ENCODE measurements at places on chromosomes 5 and 9. TPM values are rescaled to one million over a fixed set of nuclear protein-coding genes. Genes with fewer than 3 reads are reported as not detected.

DNA sequence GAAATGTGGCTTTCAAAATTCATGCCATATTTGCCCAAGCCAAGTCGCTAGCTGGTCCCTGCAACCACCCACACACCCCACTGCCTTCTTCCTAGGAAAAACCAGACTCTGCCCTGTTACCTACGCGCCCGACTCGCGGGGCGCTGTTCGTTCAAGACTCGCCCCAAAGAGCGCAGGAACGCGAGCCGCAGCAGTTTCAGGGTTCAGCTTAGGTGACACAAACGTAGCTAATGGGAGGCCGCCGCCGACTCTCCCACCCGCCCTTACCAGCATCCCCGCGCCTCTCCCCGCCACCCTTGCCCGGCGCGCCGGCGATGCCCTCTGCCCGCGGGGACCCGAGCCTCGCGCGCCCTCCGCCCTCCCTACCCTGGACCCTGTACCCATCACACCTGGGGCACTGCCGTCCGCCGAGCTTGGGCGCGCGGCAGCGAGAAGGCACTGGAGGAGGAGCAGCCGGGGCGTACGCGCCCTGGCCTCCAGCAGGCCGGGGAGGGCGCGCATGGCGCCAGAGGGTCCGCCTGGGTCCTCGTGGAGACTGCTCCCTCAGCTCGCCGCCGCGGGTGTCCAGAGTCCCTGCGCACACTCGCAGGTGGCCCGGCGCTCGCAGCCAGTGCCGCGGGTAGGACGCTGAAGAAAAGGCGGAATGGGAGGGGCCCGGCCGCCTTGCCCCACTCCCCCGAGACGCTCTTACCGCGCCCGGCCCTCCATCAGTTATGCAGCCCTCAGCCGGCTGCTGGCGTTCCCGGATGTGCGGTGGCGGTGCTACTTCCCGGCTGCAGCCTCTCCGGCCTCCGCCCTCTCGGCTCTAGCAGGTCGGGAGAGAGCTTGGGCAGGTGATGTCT lies at the start of gene EMB:
Gene EMB, minus strand, starts transcription at position 638 of the 842 bp plus-strand sequence. Its CDS starts 137 bp downstream, at position 501.
- DNase-seq, result no peak

The TXNDC8 gene
- total RNA-seq, result not detected

GRCh38 chr5:170745481-170746071 lies 37.9 kb upstream of the GABRP start:
- peak; percentile 46 for DNase-seq

DNA sequence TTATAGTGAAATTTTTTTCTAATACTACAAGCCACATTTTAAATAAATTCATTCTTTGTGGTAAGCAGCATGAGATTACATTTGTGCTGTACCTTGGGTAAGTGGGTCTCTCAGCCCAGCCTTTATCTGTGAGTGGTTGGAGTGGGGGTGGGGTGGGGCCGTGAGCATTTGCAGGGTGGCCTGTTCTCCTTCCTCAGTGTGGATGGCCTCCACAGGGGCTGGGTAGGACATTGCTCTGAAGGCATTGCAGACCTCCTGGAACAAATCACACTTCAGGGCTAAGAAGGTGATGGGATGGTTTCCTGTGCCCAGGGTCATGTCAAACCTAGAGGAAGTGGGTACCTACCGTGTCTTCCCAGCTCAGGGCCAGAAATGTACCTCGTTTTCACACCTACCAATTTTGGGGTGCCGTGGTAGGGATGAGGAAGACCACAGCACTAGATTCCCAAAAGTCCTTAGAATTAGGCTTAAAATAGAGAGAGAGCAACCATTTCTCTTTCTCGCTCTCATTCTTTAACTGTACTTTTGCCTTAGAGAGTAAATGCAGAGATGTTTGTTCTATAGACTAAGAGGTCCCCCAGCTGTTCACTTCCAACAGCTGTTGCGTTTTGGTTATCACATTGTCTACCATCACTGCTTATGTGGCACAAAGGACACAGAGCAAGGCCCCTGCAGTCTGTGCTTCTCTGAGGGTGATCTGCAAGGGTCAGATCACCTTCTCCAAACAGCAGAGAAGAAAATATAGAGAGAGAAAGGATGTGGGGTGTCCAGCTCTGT lies 83.4 kb upstream of the CTSL start:
- DNase-seq, result no peak

DNA sequence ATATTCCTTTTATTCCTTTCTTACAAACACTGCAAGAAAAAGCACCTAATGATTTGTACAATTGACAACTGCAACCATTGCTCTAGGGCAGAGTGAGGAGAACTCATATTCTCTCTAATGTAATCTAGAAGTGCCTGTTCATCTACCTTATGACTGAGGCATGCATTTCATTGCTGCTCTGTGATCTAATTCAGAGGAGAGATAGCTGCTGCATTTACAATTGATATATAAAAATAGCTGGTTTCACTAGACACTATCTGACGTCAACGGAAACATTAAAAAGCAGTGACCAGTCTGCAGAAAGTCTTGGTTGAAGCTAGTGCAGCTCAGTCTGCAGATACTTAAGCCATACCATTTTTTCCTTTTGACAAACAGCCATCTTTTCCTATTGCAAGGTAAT lies 72.8 kb upstream of the C6 start:
- no peak for DNase-seq

The APBA1 gene
- 17.9 TPM for total RNA-seq

DNA sequence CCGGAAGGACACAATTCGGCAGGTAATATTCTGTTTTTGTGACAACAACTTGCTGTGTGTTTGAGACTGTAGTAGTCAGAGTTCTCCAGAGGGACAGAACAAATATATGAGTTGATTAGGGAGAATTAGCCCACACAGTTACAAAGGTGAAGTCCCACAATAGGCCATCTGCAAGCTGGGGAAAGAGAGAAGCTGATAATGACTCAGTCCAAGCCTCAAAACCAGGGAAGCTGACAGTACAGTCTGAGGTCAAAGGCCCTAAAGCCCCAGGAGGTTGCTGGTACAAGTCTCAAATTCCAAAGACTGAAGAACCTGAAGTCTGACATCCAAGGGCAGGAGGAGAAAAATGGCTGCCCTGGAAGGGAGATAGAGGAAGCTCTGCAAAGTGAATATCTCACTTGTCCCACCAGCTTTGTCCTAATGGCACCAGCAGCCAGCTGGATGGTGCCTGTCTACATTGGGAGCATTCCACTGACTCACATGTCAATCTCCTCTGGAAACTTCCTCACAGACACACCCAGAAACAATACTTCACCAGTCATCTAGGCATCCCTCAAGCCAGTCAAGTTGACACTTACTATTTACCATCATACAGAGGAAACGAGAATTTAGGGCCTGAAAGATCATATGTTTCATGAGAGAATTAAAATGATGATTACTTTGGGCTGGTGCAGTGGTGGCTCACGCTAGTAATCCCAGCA lies 36.3 kb upstream of the CTXN3 start:
- no peak for DNase-seq

Data from HFFc6 (cell line).